ENCODE measurements at places on chromosomes 4 and X.

- DNase-seq = no peak
These were observed 5.9 kb downstream of the SMIM43 start for GRCh38 chr4:121758925-121759568.

GRCh38 chr4:109953556-109953955 is 40.9 kb downstream of the EGF start:
- no peak for DNase-seq

DNA sequence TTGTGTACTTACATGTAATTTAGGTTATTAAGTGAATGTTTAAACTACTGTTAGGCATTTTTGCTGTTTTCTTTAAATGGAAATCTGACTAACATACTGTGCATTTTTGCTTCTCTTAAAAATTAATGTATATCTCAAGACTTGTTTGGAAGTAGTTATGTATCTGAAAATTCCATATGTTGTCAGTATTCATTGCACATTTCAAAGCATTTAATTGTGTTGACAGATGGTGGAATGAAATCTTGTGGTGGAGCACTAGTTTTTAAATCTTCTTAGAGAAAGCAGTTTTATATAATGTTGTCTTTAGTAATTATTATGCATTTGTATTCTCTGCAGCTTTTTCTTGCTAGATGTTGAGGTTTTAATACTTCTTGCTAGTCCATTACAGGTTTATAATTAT is 71.5 kb upstream of the MSANTD1 start:
- DNase-seq = no peak

- no peak for DNase-seq
These were observed 5.5 kb downstream of the ZNF827 start for GRCh38 chr4:145933134-145933533.

DNA sequence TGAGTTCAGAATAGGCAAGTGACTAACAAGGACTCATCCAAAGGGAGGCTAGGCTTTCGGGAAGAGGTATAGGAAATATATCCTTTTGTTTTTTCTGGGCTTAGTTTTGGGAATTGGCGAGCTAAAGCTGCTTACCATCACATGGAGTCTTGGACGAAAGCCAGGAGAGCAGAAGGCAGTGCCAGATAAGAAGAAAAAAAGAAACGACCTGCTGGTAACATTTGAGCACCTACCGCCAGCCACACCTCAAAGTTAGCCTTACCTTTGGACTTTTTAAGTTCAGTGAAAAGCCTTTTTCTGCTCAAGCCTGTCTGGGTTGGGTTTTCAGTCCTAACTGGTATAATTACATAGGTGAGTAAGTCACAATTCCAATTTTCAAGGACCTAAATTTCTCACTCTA is 85.1 kb upstream of the LCORL start:
- peak; percentile 34 for DNase-seq

GRCh38 chrX:151771726-151772125 is 37.2 kb downstream of the CNGA2 start:
- DNase-seq = no peak

GRCh38 chr4:110195561-110196205 is 2.7 kb downstream of the ELOVL6 start:
- no peak for DNase-seq

GRCh38 chr4:110621328-110621812 is 1.5 kb downstream of the PITX2 start:
- no peak for DNase-seq

GRCh38 chr4:17336524-17336961 is 175.3 kb downstream of the QDPR start:
- DNase-seq = no peak

DNA sequence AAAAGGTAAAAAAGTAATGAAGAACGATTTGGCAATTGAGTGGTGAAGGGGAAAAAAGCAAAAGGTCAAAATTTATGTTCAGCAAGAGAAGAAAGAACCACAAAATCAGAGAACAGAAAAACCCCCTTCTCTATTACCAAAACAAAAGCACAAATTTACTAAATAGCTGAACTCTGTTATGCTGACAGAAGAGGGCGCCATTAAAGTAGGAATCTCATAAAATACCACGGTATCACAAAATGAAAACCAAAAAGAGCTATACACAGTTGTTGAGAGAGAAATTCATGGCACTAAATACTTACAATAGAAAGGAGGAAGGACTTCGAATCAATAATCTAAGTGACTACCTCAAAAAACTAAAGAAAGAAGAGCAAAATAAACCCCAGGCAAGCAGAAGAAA is 69.6 kb upstream of the CXorf66 start:
- no peak for DNase-seq

GRCh38 chr4:119598521-119598920 is 30.1 kb downstream of the PDE5A start:
- no peak for DNase-seq

GRCh38 chr4:103098341-103098740 is 1.3 kb downstream of the BDH2 start:
- no peak for DNase-seq

GRCh38 chrX:85084770-85085393 is 81.2 kb downstream of the APOOL start:
- DNase-seq = peak; percentile 48

DNA sequence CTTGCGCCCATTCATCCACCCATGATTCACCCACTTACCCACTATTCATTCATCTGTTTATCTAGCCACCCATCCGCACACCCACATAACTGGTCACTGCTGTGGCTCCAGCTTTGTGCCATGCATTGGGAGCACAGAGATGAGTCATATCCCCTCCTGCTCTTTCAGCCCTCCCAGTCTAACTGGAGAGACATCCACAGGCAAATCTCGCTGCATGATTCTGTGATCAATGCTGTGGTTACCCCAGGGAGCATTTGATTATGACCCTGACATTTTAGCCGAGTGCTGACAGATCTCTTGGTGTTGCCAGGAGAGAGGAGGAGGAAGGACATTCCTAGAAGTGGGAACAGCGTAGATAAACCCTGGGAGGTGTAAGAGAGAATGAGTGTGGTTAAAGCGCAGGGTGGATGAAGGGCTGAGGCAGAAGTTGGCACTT is 10.4 kb upstream of the PORCN start:
- no peak for DNase-seq

GRCh38 chr4:15235135-15235534 is 192.7 kb upstream of the C1QTNF7 start:
- DNase-seq = no peak

- no peak for DNase-seq
These were observed 1.7 kb upstream of the PPP2R2C start for GRCh38 chr4:6474053-6474568.

DNA sequence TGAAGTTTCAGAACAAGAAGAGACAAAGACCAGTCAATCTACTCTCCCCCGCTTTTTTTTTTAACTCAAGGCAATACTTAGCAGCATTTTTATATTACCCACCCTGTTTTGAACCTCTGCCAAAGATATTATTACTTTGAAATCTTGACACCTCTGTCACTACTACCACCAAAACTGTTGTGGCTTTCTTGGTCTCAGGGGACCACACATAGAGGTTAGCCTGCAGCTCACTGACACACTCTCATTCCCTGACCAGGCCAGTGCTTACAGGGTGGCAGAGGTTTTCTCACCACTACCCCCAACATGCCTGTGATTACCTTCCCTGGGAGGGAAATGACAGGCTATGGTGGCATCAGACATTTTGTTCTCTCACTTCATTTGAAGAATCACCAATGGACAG is 137.4 kb upstream of the STIM2 start:
- DNase-seq = no peak

DNA sequence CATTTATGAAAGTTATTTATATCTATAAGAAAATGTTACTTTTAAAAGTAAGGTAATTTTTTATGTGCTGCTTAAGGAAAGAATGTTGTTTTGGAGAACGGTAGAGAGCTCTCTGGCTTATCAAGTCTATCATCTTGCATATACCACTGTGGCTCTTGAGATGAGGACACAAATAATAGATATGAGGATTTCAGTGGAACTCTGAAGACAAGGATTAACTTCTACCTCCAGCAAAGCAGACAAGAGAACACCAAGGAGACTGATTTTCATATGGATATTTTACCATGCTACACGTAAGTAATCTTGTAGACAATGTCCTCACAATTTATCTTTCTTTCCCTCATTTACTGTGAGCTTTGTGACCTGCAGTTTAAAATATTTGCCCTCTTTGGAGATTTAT is 557.5 kb upstream of the NDST4 start:
- no peak for DNase-seq

DNA sequence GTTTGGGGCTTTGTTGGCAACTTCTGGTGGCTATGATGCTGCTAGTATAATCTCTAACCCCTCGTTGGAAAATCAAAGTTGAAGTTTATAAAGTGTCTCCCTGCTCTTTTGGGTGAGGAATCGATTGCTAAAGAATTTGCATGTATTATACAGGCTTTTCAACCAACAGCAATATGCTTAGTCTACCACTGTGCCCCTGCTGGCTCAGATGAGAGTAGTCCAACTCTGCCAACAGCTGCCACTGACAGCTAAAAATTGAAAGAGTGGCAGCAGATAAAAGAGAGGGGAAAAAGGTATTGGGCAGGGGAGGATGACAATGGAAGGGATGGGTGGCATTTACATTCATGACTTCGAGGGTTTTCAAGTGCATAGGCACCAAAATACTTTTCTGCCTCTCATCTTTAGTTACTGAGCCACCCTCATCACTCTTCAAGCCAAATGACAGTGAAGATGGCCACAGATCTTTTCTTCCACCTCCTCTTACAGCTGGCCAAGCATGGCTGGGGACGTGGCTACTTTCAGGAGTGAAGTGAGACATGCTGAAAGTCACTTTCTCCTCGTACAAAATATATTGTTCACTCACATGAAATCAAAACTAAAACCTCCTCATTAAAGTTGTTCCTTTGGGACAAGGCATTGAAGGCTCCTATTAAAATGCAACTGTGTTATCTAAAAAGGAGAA is 2.7 kb upstream of the GRIA3 start:
- no peak for DNase-seq

Data from hepatocyte (in vitro differentiated cells).